Globus pallidus (tissue), 1 donor: ENCODE measurements at places on chromosomes 7 and 10.

GRCh38 chr7:2735744-2736143, 47.7 kb downstream of the AMZ1 start:
- DNase-seq = no peak

DNA sequence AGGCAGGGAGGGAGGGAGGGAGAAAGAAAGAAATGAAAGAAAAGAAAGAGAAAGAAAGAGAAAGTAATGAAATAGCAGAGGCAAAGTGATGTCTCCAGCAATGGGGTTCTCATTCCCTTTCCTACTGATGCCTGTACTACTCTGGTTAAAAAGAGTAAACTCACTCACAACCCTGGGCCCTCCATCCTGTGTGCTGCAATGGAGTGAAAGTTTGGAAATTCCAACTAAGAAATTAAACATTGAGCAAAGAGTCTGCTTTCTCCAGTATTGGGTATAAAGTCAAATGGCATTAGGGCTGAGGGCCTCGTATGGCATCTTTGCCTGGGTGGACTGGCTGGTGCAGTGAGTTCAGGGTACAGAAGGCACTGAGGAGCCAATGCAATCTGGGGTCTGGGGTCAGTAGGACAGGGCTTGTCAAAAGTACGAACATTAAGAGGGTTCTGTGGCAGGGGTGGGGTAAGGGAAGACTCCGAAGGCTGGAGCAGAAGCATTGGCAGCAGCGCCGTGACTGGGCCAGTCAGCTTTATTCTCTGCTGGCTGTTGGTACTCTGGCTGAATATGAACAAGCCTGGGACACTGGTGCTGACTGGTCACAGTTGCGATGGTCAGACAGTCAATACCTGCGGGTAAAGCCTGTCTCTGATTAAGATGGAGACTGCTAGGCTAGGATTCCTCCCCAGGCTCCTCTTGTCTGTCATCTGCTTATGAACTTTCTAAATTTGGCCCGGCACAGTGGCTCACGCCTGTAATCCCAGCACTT, 24.1 kb upstream of the TNS3 start:
- DNase-seq = no peak

- no peak for DNase-seq
Observed at GRCh38 chr10:17064435-17064834, 65.2 kb downstream of the CUBN start.

DNA sequence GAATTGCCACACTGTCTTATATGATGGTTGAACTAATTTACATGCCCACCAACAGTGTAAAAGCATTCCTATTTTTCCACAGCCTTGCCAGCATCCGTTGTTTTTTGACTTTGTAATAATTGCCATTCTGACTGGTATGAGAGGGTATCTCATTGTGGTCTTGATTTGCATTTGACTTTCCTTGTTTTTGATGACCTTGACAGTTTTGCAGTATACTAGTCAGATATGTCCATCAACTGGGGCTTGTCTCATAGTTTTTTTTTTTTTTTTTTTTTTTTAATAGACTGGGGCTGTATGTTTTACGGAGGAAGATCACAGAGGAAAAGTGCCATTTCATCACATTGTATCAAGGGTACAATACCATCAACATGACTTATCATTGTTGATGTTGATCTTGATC, 220.6 kb downstream of the ANK3 start:
- no peak for DNase-seq

- no peak for DNase-seq
Observed at GRCh38 chr7:143018931-143019330, 8.0 kb downstream of the OR9A2 start.

GRCh38 chr7:134480730-134481129, 21.8 kb upstream of the AKR1B1 start:
- no peak for DNase-seq

DNA sequence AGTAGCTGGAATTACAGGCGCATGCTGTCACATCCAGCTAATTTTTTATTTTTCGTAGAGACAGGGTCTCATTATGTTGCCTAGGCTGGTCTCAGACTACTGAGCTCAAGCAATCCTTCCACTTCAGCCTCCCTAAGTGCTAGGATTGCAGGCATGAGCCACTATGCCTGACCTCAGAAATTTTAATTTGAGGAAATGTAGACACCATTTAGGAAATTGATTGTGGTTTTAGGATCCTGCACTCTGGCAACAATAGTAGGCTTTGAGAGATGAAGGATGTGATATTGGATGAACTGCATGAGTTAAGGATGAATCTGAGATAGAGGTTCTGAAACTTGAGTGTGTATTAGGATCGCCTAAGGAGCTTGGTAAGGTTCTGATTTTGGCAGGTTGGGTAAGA, 66.5 kb downstream of the PPP1R9A start:
- DNase-seq = no peak

DNA sequence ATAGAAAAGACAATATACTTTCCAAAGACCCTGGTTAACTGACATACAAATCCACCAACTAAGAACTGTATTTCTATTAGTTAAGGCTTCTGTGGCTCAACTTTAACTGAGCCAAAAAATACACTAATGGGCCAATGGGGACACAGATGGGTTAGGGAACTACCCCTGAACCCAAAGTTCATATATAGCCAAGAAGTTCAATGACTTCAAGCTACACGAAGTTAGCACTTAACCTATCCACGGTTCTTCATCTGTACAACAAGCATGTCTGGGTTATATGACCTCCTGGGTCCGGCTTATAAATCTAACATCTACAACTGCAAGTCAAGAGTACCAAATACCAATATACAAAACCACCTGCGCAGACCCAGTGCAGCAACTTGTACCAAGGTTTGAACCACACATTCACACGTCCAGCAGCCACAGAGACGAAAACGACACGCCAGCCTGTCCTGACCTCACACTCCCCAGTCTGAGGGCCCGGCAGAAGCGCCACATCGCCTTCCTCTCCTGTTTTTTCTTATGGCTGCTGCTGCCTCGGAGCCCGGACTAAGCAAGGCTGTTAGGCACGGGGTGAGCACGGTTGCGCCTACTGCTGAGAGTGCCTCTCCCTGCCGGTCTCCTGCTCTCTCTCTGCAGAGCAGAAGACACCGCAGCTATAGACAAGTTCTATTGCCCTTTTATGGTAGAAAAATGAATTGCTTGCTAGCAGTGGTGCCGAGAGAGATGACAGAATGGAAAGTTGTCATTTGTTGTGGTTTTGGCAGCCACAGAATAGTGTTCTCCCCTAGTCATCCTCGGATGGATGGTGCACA, 86.3 kb downstream of the RNF216 start:
- peak; percentile 41 for DNase-seq

- no peak for DNase-seq
Observed at GRCh38 chr7:130256704-130257103, 10.0 kb upstream of the CPA2 start.

GRCh38 chr7:41882256-41882655, 179.4 kb upstream of the INHBA start:
- DNase-seq = no peak
